ENCODE measurements at places on chromosomes 12 and 14. TPM values are rescaled to one million over a fixed set of nuclear protein-coding genes. Genes with fewer than 3 reads are reported as not detected.

The SLC22A17 gene
- 72.3 TPM for total RNA-seq

GRCh38 chr12:19003141-19003540 is 126.4 kb upstream of the PLEKHA5 start:
- no peak for DNase-seq

The RAB2B gene
- 19.2 TPM for total RNA-seq

DNA sequence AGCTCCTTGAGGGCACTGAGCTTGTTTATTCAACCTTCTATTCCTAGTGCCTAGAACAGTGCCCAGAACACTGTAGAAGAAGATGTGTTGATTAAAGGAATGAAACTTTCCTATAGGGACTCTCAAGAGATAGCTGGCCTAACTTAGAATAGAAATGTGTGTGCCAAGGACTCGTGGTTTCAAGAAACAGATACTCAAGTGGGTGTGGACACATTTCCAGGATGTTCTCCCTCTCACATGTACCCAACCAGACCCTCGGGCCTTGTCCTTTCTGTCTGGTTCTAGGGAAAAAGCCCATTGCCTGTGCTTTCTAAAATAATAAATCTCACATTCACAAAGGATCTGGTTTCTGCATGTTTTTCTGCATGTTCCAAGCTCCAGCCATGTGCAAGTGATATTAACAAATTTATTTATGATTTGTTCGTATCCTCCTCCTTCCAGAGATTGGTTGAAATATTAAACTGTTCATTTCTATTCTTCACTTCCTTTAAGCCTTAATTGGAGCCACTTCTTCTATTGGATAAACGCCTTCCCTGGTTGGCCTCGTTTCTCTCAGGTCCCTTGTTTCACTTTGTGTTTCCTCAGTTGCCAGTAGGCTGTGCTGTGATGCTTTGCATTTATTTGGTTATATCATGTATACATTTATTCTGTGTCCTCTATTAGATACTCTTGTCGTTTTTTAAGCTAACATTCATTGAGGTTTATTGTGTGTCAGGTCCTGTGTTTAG is 89.8 kb downstream of the CRADD start:
- DNase-seq = no peak

- no peak for DNase-seq
Measured at GRCh38 chr14:22497144-22497423, 91.9 kb downstream of the DAD1 start.

DNA sequence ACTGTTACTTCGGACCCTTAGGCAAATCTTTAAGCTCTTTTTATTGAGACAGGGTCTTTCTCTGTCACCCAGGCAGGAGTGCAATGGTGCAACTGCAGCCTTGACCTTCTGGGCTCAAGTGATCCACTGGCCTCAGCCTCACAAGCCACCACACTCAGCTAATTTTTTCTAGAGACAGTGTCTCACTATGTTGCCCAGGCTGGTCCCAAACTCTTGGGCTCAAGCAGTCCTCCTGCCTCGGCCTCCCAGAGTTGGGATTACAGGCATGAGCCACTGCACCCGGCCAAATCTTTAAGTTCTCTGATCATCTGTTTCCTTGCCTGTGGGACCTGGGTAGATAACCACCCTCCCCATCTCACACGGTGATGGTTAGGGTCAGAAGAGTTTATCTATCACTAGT is 2.3 kb upstream of the GPX2 start:
- no peak for DNase-seq

GRCh38 chr14:75720116-75720515 is 59.1 kb downstream of the TTLL5 start:
- DNase-seq = no peak

The ACADS gene
- total RNA-seq = 19.6 TPM

The MTRFR gene
- 9.9 TPM for total RNA-seq

The HIGD1C gene
- not detected for total RNA-seq

DNA sequence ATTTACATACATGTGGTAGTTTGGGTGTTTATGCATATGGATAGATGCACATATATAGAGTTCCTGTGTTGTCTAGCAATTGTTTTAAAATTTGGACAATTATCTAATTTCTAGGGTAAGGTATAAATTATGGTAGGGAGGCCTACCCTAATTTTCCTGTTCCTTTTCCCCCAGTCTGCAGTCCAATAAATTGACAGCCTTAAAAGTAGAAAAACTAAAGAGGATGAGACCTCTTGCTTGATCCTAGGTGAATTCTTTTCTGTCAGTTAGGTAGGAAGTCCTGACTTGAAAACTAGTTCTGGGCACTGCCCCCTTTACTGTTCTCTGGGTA is 2.1 kb upstream of the CDKN1B start:
- no peak for DNase-seq

The CLEC4D gene
- not detected for total RNA-seq

- DNase-seq = peak; percentile 15
Measured at GRCh38 chr12:80551897-80552296, 107.9 kb downstream of the PTPRQ start.
